Activated effector memory CD4-positive, alpha-beta T cell treated with anti-CD3 and anti-CD28 coated beads, Interleukin-2, amount 50 U/mL, for 16 hours (primary cell): ENCODE measurements at places on chromosomes 13 and 19.
A peak's percentile ranks its signal among the peaks of the same experiment; 100 is the strongest.

- no peak for DNase-seq
These were observed 310.6 kb upstream of the MIR17HG start for GRCh38 chr13:91036886-91037285.

DNA sequence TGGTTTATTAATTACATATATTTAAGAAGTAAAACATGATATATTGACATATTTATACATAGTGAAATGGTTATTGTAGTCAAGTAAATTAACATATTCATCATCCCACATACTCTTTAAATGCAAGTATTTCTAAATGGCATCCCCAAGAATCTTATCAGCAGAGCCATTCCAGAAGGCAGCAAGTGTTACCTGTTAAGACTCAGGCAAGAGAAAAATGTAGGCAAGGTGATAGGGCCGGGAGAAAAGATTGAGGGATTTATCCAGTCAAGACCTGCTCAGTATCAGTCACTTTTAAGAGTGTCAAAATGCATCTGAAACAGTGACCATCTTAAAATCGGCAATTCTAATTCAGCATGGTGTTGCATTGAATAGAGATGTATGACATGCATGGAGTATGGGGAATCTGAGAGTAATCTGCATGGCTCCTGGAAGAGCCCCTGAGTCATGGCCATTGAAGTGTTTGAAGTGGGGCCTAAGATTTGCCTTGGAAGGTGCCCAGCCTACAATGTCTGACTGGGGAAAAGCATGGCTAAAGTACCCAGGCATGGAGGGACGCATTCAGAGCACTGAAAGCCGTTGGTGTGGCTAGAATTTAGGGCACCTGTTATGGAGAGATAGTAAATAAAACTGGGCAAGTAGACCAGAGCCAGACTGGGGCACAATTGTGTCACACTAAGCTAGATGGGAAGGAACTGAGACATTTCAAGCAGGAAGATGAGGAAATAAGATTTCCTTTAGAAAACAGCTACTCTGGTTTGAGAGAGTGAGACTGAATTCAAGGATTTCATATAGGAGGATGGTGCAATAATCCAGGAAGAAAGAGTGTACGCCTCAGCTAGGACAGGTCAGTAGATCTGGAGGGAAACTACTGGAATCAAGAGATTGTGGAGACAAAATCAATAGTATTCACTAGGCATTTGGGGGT lies 25.0 kb upstream of the C1QTNF9B start:
- no peak for DNase-seq

DNA sequence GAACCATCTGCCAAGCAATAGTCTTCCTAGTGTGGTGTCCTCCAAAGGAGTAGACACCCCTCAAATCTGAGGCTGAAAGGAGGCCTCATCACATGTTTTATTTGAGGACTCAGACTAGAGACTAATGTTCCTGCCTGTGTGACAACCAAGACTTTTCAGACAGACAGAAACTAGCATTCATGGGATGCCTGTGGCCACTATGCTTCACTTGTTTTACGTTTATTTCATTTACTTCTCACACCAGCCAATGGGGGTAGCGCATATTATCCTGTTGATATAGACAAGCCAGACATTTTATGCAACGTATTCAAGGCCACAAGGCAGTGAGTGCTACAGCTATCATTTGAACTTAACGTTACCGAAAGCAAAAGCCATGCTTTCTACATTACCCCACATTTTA lies 391.7 kb upstream of the HTR2A start:
- no peak for DNase-seq

DNA sequence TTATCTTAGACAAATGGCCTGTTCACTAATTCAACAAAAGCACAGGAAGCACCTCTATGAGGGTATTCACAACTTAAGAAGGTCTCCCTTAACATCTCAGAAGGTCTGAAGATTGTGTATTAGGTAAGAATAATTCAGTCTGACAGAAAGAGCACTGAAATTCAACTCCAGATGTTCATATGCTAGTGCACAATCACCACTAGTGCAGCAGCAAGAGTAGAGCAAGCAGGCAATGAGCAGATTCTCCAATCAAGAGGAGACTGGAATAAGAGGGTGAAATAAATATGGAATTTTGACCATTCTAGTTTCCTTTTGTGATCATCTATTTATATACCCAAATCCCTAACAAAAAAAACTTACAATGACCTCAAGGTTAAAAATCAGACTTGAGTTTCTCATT lies 52.0 kb downstream of the MPHOSPH8 start:
- no peak for DNase-seq

DNA sequence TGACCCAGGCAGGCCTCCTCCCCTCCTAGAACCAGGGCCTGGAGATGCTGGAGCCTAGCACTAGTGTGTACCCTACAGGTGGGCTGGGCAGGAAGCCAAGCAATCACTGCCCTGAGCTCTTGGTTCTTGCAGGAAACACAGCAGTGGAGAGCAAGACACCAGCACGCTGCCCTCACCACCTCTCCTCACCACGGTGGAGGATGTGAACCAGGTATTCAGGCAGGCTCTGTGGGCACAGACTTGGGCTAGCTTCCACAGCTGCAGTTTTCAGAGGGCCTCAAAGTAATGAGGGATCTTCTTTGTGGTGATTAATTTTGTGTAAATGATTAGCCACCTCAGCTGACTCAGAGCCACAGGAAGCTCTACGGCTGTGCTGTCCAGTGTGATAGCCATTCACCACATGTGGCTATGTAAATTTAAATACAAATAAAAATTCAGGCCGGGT lies 13.6 kb upstream of the GPI start:
- peak; percentile 70 for DNase-seq

DNA sequence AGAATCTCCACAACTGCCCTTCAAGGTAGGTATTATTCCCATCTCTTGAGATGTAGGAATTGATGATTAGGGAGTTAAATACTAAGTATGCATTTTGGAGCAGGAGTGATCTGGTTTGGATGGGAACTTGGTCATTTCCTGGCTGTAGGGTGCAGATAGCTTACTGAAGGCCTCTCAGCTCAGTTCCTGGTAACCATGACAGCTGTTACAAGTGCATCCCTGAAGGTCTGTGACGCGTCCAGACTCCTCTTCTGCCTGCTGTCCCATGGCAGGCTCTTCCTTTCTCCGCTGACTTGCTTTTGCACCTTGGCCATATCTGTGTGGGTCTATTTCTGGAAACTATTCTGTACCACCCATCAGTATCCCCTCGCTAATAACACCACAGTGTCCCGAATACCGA lies 387.8 kb downstream of the ZNF536 start:
- no peak for DNase-seq

DNA sequence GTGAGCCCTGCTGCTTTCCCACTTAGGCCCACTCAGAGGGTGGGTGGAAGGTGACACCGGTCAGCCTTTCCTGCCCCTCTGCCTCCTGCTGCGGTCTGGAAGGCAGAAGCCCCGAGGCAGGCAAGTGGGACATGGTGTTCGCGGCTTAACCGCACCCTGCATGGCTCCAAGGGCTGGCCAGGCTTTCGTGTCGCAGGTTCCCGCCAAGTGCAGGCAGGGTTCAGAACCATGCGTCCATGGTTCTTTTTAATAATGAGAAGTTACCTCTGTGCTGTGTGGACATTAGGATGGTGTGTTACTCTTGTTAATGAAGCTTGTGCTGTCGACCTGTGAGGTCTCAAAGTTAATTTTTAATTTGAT lies 986 bp downstream of the DGKH start:
- DNase-seq, result no peak

- peak; percentile 54 for DNase-seq
These were observed 10.2 kb downstream of the C2CD4C start for GRCh38 chr19:398719-399118.

GRCh38 chr13:34926508-34926907 lies 15.6 kb upstream of the NBEA start:
- DNase-seq, result no peak

DNA sequence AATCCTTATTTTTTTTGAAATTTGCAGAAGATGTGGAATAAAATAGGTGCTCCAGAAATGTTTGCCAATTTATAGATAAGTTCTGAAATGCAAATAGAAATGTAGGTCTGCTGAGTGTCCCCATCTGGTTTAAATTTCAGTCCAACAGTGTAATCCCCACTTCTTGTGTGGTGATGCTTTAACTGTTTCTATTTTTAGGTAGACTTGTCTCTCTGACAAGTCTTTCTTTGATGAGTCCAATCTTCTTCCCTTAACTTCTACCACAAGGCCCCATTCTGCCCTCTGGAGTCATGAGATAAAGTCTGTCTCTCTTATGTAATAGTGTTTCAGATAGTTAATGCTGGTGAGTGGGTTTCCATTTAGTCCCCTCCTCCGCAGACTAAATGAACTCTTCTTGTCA lies 390.4 kb downstream of the RFC3 start:
- no peak for DNase-seq

DNA sequence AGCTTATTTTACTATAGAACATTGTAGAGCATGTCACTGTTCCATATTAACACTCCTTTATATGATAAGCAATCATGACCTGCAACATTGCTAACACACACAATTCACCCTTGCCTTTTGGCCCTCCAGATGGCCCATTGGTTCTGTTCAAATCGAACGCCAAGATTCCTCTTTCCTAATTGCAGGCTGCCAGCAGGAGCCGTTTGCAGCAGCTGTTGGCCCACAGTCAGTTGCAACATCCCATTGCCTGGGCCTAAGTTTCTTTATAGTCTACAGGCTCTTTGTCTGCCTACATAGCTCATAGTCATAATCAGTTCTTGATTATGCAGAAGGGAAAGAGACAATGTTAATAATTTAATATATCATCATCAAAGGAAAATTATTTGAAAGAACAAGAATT lies 37.6 kb downstream of the KCTD12 start:
- DNase-seq, result no peak

- DNase-seq, result no peak
These were observed 17.3 kb upstream of the OXGR1 start for GRCh38 chr13:97011446-97012131.

DNA sequence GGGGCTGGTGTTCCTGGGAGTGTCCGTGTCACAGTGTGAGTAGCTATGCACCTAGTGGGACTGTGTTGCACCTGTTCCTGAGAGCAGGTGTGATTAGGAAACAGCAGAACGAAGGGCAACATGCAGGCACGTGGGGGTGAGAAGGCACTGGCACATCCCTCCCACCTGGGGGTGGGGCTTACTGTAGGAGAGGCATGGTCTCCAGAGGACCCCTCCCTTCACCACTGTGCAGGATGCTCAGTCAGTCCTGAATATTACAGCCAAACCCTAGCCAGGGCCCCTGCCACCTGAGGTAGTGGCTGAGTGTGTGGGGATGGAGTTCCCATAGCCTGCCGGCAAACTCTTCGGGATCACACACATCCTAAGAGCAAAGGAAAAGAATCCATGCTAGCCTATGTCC lies 99.2 kb downstream of the ZDHHC20 start:
- no peak for DNase-seq

DNA sequence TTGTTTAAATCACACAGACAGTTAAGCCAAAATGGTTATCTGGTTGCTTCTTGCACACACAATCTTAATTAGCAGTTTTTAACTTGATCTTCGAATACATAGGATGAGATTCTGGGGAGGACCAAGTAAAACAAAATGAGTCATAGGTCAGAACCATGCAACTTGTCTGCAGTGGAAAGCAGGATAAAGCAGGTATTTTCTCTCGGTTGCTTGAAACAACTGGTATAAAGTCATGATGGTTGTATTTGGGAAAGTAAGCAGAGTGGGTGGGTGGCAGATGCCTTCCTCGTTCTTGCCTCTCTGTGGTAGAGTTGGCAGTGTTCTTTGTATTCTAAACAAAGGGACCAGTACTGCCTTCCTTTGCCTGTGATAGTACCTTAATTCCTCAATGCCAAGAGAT lies 167.0 kb downstream of the COG6 start:
- no peak for DNase-seq

GRCh38 chr19:12350890-12351197 lies 14.6 kb downstream of the ZNF442 start:
- DNase-seq, result no peak

GRCh38 chr13:41470196-41470595 lies 12.8 kb downstream of the RGCC start:
- peak; percentile 77 for DNase-seq

DNA sequence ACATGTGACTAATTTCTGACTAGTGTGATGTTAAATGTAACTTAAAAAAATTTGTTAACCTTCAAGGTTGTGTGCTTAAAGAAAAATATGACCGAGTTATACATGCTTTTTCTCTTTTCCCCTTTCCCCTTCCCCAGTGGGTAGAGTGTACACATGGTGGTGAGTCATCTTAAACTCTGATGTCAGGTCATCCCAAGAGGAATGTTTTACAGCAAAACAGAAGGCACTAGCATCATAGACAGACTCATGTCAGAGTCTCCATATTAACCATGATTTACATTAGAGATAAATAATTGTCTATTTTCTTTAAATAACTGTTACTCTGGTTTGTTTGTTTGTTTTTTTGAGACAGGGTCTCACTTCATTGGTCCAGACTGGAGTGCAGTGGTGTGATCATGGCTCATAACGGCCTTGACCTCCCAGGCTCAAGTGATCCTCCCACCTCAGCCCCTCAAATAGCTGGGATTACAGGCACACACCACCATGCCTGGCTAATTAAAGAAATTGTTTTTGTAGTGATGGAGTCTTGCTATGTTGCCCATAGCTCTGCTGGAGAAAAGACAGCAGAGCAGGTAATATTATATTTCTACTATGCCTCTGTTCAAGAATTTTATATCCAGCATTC lies 160.4 kb upstream of the PCDH9 start:
- no peak for DNase-seq

- peak; percentile 68 for DNase-seq
These were observed 5.9 kb upstream of the CACNG7 start for GRCh38 chr19:53903055-53903680.

GRCh38 chr19:28519952-28520861 lies 692.7 kb downstream of the UQCRFS1 start:
- DNase-seq, result no peak

- peak; percentile 71 for DNase-seq
These were observed 511 bp downstream of the GARRE1 start for GRCh38 chr19:34254698-34255432.

- DNase-seq, result no peak
These were observed 27.4 kb upstream of the CACTIN start for GRCh38 chr19:3653865-3654513.

DNA sequence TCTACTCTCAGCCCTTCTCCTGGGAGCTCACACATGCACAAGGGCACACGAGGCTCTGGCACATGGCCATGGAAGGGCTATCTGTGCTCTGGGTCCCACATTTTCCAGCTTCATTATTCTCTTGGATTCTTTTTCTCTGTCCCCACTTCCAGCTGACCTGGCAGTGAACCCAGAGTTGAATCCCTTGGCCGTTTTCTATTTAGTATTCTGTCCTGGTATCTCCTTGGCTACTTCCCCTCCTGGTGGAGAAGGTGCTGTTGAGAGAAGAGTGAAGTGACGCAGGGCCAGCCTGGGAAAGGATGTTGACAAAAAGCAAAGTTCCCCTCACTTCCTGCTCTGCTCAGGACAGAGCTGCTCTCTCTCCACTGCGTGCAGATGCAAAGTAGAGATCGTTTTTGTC lies 303.1 kb downstream of the IRS2 start:
- DNase-seq, result no peak

DNA sequence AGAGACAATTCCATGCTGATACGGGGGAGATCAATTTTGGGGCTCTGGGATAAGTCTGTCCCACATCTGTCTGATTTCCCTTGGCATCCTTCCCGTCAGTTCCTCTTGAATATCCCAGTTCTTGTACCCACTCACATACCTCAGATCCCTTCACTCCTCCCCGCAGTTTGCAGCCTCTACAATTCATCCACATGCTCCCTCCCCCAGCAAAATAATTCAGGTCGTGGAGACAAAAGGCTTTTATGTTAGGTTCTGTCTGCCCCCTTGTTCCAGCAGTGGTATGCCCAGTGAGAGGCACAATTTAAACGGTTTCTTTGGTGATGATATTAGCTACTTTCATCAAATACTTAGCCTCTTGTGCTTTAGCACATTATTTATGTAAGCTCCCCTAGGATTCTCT lies 9.6 kb downstream of the RPS16 start:
- no peak for DNase-seq

- DNase-seq, result no peak
These were observed 6.0 kb downstream of the KANK2 start for GRCh38 chr19:11191273-11191755.
